Kidney epithelial cell (primary cell): ENCODE measurements at places on chromosomes 1 and 21. TPM values are rescaled to one million over a fixed set of nuclear protein-coding genes. Genes with fewer than 3 reads are reported as not detected.

DNA sequence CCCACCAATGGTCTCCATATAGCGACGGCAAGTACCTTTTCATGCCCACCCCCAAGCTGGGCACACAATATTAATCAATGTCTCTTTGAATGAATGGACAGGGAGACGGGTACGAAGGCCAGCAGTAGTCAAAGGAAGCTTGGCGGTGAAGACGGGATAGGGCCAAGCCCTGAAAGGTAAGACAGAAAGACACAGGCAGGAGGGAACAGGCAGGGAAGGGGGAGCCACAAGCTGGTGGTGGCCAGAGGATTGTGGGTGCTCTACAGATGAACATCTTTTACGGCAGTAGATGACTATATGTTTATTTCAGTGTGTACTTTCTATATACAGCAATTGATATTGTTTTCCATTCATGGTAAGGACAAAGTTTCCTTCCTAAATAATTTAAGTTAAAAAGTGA lies 16.3 kb downstream of the CAPZB start:
- no peak for DNase-seq

GRCh38 chr1:72324451-72324850 lies 42.1 kb upstream of the NEGR1 start:
- DNase-seq: no peak

GRCh38 chr1:41751804-41752513 lies 166.8 kb downstream of the HIVEP3 start:
- peak; percentile 83 for DNase-seq

GRCh38 chr1:54945393-54945936 lies 35.0 kb upstream of the TMEM61 start:
- no peak for DNase-seq

DNA sequence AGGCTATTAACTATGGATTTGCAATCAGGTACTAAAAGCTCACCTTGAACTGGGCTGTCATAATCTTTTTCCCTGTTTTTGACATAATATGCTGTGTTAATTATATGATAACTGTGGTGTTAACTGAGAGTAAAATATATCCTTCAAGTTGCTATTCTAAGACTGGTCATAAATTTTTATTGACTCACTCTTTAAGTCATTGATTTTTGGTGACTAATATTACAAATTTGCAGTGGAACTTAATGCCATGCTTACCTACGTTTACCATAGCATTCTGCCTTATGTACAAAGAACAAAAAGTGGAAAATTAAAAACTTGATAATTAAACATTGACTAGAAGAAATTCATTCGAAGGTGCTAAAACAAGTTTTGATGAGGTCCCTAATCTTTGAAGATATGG lies 872.4 kb downstream of the BRINP3 start:
- DNase-seq: no peak

Gene GSTM5
- not detected in 2 replicates for total RNA-seq

Gene OR2T29
- total RNA-seq: not detected in 2 replicates

GRCh38 chr1:15350551-15351200 lies 59.0 kb upstream of the EFHD2 start:
- DNase-seq: no peak

- DNase-seq: no peak
Observed at GRCh38 chr1:77817368-77818209, 38.1 kb downstream of the MIGA1 start.

DNA sequence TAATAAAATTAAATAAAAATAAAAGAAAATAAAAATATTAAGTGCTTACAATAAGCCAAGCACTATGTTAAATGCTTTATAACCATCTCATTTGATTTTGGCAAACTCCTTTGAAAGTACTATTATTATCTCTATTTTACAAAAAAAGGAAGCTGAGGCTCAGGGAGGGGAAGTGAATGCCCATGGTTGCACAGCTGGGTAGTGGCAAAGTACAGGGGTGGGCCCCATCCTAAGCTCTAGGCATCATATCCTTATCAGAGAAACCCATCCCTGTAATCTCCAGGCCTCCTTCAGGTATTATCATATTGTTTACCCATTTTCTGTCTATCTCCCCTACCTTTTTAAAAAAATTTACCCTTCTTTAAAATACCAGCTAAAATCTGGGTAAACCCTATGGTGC lies 2.3 kb upstream of the MED18 start:
- no peak for DNase-seq

Gene LMX1A
- total RNA-seq: not detected in 2 replicates

Gene ECM1
- 5.4 and 6.0 TPM in 2 replicates for total RNA-seq

Gene DNAJC28
- 2.4 and 3.1 TPM in 2 replicates for total RNA-seq

DNA sequence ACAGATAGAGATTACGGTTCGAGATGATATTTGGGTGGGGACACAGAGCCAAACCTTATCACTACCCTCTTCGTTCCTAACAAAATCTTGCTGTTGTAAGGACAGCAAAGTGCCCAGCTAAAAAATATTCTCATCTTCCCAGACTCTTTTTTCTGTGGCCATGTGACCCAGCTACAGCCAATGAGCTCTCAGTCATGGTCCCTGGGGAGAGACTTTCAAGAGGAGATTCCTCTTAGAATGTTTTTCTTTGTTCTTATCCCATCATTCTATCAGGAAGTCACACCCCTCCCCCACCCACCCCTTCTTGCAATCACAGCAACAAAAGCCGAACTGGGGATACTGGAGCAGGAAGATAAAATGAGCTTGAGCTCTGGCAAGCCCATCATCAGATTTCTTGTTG lies 247.1 kb downstream of the CHRM3 start:
- DNase-seq: no peak

Gene HHAT
- 12.9 and 15.0 TPM in 2 replicates for total RNA-seq

DNA sequence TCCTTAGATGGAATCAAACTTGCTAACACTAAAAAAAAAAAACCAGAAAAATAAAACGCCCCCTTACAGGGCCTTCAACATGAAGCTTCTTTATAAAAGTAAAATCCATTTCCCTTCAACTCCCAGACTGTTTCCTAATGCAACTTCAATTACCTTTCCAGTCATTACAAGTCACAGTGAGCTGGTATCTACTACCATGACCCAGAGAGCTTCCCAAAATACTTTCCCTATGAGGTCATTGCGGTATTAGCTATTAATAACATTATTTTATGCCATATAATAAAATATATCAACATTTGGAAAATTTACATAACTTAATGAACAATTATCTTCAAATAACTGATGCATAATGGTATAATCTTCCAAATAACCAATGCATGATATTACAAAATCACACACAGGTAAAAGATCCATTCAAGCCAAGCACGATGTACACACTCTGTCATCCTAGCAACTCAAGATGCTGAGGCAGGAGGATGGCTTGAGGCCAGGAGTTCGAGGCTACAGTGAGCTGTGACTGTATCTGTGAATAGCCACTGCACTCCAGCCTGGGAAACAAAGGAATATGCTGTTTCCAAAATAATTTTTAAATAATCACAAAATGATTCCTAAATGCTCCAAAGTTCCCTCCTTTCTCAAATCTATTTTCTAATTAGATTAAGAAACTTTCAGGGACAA lies 24.1 kb downstream of the EIF4G3 start:
- no peak for DNase-seq

- no peak for DNase-seq
Observed at GRCh38 chr1:152050886-152051675, 14.3 kb upstream of the S100A11 start.

DNA sequence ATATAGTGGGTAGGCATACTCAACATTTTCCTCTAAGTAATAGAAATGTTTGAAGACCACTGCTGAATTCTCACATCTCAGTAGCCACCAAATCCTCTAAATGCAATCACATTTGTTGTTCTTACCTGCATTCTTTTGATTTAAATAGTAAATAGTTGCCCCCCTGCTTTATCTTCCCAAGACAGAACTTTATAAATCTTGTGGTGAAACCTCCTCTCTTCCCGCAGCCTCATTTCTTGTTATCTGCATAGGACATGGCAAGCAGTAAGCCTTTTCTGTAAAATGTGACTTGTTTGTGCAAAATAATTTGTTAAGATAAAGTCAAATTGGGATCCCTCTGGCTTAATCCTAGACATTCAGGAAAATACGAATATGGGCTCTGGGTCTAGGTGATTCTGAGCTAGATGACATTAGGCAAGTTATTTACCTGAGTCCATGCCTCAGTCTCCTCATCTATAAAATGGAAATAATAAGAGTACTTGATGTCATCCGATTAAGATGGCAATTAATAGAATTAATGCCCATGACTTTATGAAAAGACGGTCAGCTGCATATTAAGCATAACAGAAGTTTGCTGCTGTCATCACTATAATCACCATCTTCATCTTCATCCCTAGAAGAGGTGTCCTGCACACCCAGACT lies 77.7 kb downstream of the LRRC8C start:
- no peak for DNase-seq

Gene DTL
- 5.1 and 6.4 TPM in 2 replicates for total RNA-seq

Gene CDA
- 2.7 and 3.1 TPM in 2 replicates for total RNA-seq

- no peak for DNase-seq
Observed at GRCh38 chr1:40774266-40774998, 9.2 kb upstream of the KCNQ4 start.

GRCh38 chr1:58979086-58979485 lies 195.2 kb upstream of the JUN start:
- DNase-seq: no peak

DNA sequence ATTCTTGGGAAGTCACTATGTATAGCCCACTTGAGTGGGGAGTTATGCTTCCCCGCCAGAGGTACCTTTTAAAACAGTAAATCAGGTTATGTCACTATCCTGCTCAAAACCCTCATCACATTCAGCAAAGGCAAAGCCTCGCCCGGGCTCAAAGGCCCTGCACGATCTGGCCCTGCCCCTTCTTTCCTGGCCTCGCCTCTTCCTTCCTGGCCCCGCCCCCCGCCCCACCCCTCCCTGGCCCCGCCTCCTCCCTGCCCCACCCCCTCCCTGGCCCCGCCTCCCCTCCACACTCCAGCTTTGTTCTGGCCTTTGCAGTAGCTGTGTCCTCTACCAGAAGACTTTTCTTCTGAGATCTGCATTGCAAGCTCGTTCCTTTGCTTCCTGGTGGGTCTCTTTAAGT lies 6.6 kb downstream of the LDLRAD2 start:
- no peak for DNase-seq

GRCh38 chr1:143735764-143736461 lies 235.9 kb downstream of the FAM72C start:
- no peak for DNase-seq

Gene RPS6KC1
- 12.9 and 14.9 TPM in 2 replicates for total RNA-seq

DNA sequence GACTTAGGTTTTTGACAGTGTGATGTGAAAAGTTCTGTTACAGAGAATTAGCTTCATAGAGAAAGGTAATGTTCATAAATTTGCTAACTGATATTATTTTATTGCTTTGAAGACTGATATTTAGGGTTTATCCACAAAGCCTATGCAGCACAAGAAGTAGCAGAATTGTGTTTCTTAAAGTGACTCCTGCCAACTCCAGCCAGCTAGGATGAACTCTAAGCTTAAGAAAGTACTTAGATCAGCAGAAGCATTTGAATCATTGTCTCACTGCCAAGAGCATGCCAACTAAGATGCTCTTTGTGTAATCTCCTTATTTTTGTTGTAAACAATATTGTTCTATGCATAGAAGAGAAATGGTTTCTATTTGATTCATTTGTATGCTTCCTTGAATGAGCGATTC lies 589.4 kb upstream of the ADGRL4 start:
- no peak for DNase-seq

DNA sequence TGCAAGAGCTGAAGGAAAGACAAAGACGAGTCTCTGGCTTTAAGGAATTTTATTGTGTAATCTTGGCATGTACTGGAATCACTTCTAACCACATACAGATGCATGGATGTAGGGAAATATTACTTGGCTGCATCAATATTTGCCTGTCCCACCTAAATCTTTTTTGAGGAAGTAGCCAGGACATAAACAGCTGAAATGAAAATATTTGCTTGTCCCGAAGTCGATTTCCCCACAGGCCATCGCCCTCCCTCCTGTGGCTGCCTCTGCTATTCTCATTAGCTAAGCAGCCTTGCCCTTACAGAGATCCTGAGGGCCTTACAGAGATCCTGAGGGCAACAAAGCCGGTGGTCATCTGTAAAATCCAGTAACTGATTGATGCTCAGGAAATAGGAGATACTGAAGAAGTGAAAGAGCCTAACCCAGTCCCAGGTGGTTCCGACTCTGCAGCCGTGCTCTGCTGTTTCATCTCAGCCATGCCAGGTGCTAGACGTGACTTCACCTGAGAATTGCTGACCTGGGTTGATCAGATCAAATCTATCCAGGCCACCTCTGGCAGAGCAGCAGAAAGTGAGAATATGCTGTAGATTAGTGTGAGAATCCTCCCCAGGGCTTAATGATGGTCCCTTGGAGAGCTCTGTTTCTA lies 25.5 kb downstream of the MAN1C1 start:
- DNase-seq: no peak

GRCh38 chr1:154846565-154847442 lies 23.3 kb downstream of the KCNN3 start:
- no peak for DNase-seq

DNA sequence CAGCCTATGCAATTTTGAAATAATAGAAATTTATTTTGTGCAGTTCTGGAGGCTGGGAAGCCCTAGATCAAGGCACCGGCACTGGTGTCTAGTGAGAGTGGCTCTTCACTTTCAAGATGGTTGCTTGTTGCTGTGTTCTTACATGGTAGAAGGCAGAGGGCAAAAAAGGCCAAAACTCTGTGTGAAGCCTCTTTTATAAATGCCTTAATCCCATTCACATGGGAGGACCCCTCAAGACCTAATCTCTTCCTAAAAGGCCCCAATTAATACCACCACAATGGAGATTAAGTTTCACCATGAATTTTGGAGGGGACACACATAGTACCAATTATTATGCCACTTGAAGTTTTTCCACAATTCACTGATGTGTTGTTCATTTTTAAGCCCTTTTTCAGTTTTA lies 21.0 kb downstream of the PRKAB2 start:
- DNase-seq: no peak

Gene TSPEAR
- not detected in 2 replicates for total RNA-seq

DNA sequence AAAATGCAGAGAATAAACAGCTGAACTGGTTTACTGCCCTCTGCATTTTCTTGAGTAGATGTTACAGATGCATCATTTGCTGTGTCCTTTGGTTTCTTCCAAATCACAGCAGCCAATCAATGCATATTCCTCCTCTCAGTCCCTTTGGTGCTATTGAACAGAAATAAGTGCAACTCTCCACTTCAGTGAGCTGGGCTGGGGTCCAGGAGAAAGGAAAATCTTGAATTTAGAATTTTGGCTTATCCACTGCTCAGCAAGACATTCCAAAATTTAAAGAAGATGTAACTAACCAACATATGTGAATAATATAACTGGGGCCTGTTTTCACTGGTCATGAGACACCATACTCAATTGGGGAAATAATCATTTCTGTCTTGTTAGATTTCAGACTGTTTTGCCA lies 39.2 kb downstream of the PRMT6 start:
- no peak for DNase-seq

GRCh38 chr1:119582801-119583200 lies 65.3 kb downstream of the ZNF697 start:
- no peak for DNase-seq

GRCh38 chr1:212045981-212046380 lies 10.4 kb downstream of the DTL start:
- no peak for DNase-seq

Gene SPATA17
- total RNA-seq: 0.63 and 1.8 TPM in 2 replicates

Gene ASCL5
- not detected in 2 replicates for total RNA-seq
